Stimulated activated CD4-positive, alpha-beta T cell treated with anti-CD3 and anti-CD28 coated beads, Interleukin-15, amount 100 ng/mL, for 48 hours (primary cell): ENCODE measurements at places on chromosomes 4 and X.

DNA sequence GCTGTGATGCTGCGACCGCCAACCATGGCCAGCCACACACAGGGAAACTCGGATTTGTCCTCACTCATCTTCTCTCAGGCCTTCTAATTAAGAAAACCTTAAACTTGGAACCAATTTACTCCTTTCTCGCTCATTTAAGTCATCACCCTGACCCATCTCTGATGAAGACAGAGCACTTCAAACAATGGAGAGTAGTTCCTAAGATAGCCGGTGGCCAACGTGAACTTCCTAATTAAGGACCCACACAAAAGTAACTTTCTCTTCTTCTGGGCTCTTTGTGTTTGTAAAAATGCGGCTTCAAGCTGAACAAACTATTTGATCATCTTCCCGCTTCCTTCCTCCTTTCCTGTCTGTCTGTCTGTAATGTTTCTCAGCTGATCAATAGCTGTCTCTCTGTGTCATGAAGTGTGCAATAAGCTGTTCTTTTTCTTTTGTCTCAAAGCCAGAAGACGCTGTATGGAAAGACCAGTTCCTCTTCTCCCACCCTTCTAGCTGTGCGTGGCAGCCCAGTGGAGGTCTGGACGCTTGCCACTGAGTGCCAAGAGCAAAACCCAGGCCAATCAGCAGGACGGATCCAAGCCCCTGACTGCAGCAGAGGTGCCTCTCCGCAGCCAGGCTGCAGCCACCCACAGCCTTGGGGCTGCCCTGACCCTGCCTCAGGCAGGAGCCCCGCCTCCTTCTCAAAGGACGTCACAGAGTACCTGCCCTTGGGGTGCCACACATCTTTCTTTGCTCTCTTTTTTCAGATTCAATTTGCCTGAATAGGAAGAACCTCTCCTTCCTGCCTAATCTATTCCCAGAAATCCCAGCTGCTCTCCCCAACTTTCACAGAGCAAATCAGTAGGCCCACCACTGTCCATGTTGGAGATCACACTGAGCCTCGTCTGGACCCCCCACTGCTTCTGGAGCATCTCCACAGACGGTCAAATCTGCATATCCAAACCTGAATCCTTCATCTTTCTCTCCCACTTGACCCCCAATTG, 59.3 kb downstream of the MAML3 start:
- DNase-seq, result peak; percentile 36

GRCh38 chr4:118905566-118905965, 16.9 kb downstream of the SYNPO2 start:
- no peak for DNase-seq

- DNase-seq, result peak; percentile 7
These were observed 442 bp upstream of the MCUB start for GRCh38 chr4:109559625-109559982.

DNA sequence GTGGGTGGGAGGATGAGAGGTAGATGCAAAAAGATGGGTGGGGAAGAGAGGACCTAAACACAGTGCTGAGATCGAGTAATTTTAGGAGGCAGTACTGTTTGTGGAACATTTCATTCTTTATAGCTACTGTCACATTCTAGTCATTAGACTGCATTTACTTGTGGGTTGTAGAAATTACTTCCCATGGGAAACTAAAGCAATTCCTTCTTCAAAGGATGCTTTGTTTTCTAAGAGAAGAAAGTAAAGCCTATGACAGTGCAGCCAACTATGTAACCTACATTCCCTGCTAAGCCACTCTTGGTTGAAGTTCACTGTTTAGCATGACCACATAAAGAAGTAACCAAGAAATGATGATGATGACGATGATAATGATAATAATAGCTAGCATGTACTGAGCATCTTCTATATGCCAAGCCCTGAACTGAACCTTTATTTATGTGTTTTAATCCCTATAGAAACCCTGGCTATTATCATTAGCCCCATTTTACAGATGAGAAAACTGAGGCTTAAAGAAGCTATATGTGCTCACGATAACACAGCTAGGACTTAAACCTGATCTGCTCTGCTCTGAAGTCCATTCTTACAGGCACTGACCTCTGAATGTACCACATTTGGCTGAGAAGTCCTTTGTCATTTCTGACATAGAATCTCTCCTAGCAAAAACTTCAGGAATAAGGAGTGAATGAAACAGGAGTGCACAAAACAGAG, 114.5 kb upstream of the KIT start:
- no peak for DNase-seq

GRCh38 chrX:5852941-5853340, 375.7 kb downstream of the NLGN4X start:
- no peak for DNase-seq

DNA sequence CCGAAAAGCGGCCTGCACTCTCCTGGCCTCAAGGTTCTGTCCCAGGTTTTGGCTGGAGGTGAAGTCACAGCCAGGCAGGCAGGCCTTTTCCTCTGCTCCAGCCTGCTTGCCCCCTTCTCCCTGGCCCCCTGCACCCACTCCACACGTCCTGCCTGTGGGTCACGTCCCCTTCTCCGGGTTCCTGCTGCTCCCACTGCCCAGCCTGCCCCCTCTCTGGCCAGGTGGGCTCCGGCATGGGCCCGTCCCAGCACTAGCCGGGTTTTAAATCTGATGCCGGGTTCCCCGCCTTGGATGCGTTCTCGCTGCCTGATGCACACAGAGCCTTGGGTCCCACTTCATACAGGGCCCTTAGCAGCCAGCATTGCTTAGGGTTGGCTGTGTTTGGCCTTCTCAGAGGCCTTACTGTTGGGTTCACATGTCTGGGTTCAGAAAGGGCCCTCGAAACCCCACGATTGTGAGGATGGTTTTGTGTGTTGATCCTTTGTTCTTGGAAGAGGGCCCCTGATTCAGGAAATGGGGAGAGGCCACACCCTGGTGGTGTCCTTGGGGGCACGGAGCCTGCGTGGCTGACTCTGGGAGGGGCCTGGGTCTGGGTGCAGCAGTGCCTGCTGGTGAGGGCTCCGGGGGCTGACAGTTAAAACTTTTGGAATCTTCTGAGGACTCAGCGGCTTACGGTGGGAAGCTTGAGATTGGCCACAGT, 6.0 kb downstream of the CPZ start:
- no peak for DNase-seq

GRCh38 chrX:119983494-119983893, 39.9 kb upstream of the NKAP start:
- DNase-seq, result no peak

GRCh38 chr4:153152501-153153338, 51.5 kb upstream of the TRIM2 start:
- peak; percentile 65 for DNase-seq

GRCh38 chrX:18203631-18204030, 17.1 kb downstream of the BEND2 start:
- no peak for DNase-seq

- DNase-seq, result no peak
These were observed 23.3 kb upstream of the CHRNA9 start for GRCh38 chr4:40311811-40312346.

DNA sequence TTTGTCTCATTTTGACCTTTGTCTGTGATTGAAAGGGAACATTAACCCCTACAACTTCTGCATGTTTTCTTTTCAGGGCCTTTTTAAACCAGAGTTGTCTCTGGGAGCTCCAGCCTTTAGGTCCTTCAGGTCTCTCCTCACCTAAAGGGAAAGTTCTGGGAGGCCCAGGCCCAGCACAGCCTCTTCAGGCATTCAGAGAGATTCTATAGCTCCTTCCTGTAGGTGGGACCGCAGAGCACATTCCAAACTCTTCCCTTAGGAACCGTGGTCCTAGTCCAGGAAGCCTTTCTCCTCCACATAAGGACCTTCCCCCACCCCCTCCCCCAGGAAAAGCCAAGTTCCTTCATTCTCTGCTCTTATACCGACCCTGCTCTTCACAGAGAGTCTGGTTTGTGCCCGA, 14.9 kb downstream of the NKX6-1 start:
- DNase-seq, result no peak

DNA sequence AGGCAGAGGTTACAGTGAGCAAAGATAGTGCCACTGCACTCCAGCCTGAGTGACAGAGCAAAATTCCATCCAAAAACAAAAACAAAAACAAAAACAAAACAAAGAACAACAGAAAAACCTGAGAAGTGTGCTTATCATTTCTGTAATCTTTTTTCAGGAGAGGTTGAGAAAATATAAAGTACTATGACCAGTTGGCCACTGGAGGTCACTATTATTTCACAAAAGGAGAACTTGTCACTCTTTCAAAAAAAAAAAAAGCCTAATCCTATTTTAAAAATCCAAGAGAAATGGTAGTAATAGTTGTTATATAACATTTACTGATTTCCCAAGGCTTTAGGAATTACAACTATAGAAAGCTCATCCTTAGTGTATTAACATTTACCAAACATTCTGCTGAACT, 24.9 kb upstream of the RNF150 start:
- no peak for DNase-seq

GRCh38 chr4:67634741-67635140, 66.2 kb downstream of the UBA6 start:
- no peak for DNase-seq

DNA sequence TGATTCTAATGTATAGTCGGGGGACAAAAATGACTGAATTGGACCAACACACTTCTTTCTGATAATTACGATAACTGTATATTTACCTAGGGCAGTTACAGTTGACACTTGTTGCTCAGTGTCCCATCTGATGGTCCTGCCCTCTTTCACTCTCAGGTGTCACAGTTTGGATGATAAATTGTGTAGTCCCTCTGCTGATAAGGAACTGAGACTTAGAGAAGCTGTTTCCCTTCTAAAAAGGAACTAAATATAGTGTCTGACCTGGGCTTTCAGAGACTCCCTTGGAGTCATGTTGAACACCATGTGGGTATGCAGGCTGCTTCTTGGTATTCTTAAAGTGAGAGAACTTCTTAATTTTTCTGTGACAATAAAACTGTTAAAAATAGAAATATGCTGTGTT, 23.7 kb upstream of the PNPLA4 start:
- no peak for DNase-seq

DNA sequence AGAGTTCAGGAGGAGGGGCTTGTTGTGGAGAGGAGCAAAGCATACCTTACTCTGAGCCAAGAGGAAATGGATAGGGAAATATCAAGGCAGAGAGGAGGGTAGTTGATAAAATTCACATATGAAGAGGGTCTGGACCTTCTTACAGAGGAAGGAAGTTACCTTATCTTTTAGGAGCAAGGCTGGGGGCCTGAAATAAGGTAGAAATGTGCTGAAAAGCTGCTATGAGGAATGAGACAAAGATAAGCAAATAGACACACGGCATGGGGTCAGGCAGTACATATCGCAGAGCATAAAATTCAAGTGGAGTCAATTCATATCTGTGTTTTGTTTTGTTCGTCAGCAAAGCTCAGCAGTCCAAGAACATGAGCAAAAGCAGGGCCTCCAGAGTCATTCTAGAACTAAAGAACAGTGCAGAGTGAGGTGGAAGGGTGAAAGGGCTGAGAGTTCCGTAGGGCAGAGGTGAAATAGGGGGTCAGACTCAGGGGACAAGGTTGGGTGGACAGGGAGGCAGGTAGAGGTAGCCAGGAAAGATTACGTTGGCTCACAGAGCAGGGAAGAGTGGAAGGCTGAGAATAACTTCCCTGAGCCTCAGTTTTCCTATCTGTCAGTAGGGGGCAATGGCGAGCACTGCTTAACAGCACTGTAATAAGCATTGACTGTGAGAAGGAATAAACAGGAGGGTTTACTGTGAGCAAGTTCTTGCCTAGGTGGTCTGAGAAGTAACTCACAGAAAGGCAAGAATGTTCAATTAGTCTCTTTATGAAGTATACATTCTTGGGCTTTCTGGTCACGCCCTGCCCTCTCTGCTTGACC, 9.2 kb downstream of the VSIG4 start:
- DNase-seq, result peak; percentile 32

DNA sequence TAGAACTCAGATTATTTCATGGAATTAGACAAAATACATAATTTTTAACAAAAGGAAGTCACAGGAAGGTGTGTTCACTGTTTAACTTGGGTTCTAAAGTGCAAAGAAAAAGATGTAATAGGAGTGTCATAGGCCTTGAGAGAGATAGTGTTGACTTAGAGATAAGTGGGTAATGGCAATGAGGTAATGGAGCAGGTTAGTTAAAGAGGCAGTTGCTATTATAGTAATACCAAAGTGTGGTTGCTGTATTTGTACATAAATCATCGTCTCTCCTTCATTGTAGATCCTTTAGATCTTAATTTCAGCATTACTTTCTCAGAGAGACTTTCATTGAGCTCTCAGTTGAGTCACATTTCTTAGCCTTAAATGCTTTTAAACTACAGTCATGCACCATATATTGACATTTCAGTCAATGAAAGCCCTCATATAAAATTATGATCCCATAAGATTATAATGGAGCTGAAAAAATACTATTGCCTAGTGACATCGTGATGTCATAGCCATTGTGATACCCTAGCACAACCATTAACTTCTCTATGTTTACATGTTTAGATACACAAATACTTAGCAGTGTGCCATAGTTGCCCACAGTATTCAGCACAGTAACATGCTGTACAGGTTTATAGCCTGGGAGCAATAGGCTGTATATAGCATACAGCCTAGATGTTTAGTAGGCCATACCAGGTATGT, 245.4 kb downstream of the ADGRL3 start:
- DNase-seq, result no peak

- DNase-seq, result no peak
These were observed 294.4 kb upstream of the FAT4 start for GRCh38 chr4:125020089-125021034.

DNA sequence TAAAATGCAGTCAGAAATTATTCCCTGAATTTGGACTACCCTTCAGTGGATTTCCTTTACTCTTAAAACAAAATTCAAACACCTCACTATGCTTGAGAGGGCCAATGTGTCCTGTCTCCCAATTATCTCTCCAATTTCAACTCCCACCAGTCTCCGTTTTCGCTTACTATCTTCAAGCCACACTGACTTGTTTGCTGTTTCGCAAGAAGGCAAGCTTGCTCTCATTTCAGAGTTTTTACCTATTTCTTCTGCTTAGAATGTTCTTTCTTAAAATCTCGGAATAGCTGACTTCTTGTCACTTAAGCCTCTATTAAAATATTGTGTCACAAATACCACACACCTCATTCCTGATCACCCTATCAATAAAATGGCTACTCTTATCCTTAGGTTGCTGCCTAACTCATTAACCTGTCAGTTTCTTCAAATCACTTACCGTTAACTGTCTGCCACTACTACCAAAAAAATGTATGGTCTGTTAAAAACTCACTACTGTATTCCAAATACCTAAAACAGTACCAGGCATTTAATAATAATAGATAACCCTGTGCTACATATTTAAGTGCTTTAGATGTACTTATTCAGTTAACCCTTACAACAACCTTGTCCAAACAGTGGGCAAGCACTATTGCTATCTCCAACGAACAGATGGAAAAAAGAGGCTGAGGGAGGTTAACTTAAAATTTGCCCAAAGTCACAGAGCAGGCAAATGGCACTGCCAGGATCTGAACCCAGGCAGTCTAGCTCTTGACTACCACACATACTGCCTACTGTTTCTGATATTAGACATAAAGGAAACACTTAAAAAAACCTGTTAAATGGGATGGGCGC, 2.9 kb downstream of the UBA6 start:
- no peak for DNase-seq

GRCh38 chr4:111028795-111029194, 405.9 kb upstream of the PITX2 start:
- no peak for DNase-seq

GRCh38 chrX:131987252-131987651, 35.9 kb upstream of the STK26 start:
- DNase-seq, result no peak

- no peak for DNase-seq
These were observed 354.6 kb downstream of the GRID2 start for GRCh38 chr4:92658318-92658717.

GRCh38 chr4:145644699-145645098, 25.5 kb downstream of the MMAA start:
- DNase-seq, result no peak
